Breast epithelium (tissue), 4 donors: ENCODE measurements at places on chromosomes 2 and 18. TPM values are rescaled to one million over a fixed set of nuclear protein-coding genes. Genes with fewer than 3 reads are reported as not detected.

The PLEK gene
- 20.5 TPM for total RNA-seq

The NPPC gene
- total RNA-seq = not detected

The SPOPL gene
- total RNA-seq = 71.4 TPM

The IL1R2 gene
- 9.8 TPM for total RNA-seq

DNA sequence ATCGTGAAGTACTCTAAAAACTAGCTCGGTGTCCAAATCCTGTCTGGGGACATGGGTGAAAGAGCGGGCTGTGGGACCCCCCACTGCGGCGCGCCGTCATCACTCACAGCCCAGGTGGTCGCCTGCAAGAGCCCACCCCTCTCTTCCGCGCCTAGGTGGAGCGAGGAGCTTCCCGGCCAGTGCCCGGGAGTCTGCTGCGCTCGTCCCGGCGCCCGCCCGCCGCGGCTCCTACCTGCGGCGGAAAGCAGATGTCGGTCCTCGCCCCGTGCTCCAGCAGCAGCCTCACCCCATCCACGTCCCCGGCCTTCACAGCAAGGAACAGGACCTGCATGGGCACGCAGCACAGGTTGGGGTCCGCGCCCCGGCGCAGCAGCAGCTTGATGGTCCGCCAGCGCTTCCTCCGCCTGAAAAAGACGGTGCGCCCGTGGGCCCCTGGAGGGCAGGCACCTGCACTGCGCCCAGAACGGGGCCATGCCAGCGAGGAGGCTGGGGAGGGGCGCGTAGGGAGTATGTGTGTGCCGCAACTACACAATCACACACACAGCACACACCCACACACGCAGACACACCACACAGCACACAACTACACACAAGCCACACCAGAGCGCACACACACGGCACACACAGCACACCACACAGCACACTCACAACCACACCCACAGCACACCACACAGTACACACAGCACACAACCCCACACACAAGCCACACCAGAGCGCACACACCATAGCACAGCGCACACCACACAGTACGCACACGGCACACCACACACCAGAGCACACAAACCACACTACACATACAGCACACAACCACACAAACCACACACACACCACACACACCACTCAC lies 37.4 kb downstream of the ANKMY1 start:
- peak; percentile 50 for DNase-seq

DNA sequence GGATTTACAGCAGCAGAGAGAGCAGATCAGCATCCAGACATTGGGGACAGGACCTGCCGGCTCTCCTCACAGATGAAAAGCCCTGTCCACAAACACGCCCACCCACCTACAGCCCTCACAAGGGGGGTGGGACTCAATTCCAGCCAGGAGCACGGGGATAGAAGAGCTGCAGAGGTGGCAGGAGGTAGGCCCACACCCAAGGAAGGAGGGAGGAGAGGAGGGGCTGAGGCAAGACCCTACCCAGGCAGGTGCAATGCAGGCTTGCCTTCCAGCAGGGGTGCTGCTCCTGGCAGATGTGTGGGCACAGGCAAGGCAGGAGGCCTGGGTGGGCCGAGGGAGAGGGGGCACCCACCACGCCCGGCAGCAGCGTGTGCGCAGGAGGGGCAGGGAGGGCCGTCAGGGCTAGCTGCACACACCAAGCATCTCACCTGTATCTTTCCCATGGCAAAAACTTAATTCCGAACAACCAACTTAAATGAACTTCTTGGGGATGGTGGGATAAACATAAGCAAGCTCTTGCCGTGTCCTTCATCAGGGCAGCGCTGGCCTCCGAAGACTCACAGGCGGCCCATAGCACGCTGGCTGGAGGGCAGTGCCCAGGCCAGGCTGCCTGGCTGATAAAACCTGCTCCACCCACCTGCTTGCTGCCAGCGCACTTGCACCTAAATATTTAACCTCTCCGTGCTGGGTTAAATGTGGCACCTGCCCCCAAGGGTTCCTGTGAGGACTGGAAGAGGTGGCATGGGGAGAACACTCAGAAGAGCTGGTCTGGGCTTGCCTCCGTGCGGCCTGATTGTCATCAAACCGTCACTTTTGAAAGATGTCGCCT lies 219.5 kb downstream of the HDAC4 start:
- peak; percentile 7 for DNase-seq

- no peak for DNase-seq
Observed at GRCh38 chr2:108889907-108890306, 99.1 kb downstream of the EDAR start.

DNA sequence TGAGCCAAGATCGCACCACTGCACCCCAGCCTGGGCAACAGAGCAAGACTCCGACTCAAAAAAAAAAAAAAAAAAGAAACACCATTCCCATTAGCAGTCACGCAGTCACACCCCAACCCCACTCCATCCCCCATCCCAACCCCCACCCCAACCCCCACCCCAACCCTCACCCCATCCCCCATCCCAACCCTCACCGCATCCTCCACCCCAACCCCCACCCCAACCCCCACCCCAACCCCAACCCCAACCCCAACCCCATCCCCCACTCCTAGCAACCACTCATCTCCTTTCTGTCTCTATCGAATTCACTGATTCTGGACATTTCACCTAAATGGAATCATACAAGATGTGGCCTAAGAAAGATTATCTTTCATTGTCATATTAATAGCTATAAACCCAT lies 25.9 kb upstream of the ATP9B start:
- no peak for DNase-seq

DNA sequence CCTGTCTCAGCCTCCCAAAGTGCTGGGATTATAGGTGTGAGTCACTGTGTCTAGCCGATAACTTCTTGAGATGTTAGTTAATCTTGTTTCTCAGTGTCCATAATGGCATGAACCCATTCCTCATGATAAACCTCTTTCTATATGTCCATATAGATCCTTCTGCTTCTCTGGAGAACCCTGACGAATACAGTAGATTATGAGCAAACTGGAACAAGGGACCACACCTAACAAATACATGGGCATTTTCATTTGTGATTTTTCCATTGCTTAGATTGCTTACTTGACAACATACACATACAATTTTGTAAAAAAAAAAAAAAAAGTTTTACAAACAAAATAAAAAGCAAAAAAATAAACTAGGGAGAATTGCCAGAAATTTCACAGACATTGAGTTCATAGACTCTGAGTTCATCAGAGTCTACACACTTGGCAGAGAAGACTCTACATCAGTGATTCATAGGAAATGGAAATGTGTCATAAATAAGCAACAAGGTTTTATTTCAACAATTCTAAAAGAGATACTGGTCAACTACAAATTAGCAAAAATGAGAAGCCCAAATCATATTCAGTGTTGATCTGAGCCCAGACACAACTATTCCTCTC lies 96.7 kb downstream of the GALR1 start:
- DNase-seq = no peak
